Spinal cord (tissue), 10 donors: ENCODE measurements at places on chromosomes 5 and 9. TPM values are rescaled to one million over a fixed set of nuclear protein-coding genes. Genes with fewer than 3 reads are reported as not detected.

- no peak for DNase-seq
Observed at GRCh38 chr5:176774216-176775171, 35.9 kb upstream of the UNC5A start.

GRCh38 chr5:346229-346935 lies 24.9 kb downstream of the AHRR start:
- DNase-seq: no peak

- no peak for DNase-seq
Observed at GRCh38 chr5:53362521-53362941, 117.9 kb upstream of the FST start.

The RGS7BP gene
- polyA plus RNA-seq: 14.0 TPM
